ENCODE measurements at places on chromosomes 2 and 18.

DNA sequence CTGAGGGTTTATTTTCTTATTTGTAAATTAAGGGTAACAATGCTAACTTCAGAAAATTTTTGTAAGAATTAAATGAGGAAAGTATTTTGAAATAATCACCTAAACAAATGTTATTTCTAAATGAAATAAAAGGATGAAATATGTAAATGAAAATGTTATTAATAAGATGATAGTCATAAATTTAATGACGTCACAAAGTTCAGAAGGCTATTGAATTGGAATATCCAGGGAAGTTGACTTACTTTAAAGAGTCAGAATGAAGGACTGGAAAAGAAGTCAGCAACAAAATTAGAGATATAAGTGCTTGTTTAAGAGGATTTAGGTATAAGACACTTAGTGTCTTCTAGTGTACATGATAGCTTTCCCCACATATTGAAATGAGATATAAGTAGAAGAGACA is 732.6 kb upstream of the CDH7 start:
- DNase-seq: no peak

GRCh38 chr2:46097714-46098480 is 199.3 kb upstream of the EPAS1 start:
- no peak for DNase-seq

GRCh38 chr2:84999553-84999955 is 28.6 kb downstream of the KCMF1 start:
- DNase-seq: peak; percentile 13

GRCh38 chr2:49656853-49657252 is 502.5 kb upstream of the FSHR start:
- DNase-seq: no peak

DNA sequence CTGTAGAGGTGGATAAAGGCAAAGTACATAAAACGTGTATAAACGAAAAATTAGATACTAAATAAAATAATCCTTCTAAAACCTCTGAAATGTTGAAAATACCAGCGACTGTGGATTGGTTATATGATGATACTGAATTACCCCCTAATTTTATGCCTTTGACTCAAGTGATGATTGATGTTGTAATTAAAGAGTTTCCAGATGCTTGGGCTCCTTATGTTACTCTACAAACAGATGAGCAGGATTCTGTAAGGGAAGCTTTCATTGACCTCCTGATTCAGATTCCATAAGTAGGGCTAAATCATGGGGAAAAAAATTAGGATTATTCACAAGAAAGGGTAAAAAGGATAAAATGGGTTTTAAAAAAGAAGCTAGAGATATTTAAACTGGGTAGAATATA is 418.2 kb upstream of the SLC39A10 start:
- DNase-seq: no peak

DNA sequence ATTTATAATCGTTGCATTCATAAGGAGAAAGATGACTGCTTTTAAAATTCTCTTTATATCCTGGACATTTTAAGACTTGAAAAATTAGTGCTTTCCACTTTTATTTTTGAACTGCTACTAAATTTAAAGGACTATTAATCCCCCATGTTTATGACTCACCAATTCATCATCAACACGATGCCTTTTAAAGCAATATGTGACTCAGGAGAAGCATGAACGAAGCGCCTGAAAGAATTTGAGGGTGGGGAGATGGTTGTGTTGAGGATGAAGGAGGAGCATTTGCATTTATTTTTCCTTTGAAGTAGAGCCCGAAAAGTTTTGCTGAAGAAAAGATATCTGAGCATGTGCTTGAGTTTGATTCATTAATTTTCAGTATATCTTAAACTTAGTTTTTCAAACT is 192.2 kb upstream of the LRRTM1 start:
- DNase-seq: no peak

DNA sequence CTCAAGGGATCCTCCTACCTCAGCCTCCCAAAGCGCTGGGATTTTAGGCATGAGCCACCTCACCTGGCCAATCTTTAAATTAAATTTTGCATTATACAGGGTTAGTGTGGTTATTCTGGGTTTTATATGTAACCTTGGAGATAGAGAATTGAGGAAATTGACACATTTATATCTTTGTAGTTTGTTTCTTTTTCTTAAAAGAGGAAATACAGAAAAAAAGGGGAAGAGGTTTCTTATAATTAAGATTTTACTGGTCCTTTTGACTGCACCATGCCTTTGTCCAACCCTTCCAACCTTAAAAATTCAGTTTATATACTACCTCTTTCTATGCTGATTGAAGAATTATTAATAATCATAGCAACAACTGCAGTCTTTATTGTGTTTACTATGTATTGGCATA is 210.1 kb upstream of the STON1 start:
- no peak for DNase-seq

- no peak for DNase-seq
These were observed 2030.6 kb upstream of the CELF4 start for GRCh38 chr18:39596221-39596620.

GRCh38 chr2:41963661-41964525 is 83.9 kb upstream of the PKDCC start:
- DNase-seq: no peak

GRCh38 chr2:213251618-213252017 is 32.6 kb upstream of the SPAG16 start:
- peak; percentile 80 for DNase-seq

DNA sequence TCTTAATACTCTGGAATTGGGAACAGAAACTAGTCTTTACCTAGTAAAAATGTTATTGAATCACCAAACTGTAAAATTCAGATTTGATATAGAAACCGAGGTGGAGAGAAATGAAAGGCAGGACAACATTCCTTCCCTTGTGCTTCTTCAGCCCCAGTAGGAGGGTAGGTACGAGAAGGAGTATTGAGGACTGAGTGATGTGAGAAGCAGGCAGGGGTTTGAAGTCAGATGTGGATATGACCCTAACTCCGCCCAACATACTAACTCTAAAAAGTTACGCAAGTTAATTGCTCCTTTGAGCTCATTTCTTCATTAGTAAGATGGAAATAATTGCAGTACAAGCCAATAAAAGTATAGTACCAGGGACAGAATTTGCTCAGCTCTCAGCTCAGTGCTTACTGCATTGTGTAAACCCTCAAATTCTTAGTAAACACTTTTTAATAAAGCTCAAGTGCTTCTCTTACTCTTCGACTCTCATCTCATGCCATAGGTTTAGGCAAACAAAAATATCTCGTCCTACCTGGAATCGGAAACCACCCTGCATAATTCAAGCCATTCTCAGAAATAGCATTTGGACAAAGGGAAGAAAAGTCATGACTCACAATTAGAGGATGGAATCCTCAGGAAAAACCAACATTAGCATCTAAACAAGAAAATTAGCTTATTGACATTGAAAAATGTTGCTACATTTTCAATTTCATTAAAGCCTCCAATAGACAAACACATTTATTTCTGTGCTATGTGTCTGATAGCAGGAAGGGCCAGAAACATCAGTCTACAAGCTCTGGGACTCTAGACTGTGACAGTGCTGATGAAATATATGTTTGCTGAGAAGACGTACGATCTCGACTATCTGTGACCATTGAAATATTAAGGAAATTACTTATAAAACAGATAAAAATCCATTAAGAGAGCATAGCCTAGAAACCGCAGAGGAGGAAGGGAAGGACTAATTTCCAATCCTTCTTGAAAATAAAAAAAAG is 161.3 kb downstream of the HNMT start:
- no peak for DNase-seq

DNA sequence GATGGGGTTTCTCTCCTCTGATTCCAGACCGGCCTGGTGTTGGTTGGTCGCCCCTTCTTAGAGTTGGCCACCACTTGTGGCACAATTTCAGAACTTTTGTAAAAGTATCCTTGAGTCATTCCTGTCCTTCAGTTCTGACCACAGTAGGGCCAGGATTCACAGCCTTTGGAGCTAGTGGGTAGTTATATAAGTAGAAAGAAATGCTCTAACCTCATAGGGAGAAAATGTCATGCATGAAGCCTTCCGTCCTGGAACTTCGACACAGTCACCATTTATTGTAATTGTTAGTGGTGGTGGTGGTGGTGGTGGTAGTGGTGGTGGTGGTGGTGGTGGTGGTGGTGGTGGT is 65.4 kb downstream of the EPAS1 start:
- DNase-seq: no peak

- DNase-seq: no peak
These were observed 129.8 kb upstream of the FSIP2 start for GRCh38 chr2:185608799-185609198.

DNA sequence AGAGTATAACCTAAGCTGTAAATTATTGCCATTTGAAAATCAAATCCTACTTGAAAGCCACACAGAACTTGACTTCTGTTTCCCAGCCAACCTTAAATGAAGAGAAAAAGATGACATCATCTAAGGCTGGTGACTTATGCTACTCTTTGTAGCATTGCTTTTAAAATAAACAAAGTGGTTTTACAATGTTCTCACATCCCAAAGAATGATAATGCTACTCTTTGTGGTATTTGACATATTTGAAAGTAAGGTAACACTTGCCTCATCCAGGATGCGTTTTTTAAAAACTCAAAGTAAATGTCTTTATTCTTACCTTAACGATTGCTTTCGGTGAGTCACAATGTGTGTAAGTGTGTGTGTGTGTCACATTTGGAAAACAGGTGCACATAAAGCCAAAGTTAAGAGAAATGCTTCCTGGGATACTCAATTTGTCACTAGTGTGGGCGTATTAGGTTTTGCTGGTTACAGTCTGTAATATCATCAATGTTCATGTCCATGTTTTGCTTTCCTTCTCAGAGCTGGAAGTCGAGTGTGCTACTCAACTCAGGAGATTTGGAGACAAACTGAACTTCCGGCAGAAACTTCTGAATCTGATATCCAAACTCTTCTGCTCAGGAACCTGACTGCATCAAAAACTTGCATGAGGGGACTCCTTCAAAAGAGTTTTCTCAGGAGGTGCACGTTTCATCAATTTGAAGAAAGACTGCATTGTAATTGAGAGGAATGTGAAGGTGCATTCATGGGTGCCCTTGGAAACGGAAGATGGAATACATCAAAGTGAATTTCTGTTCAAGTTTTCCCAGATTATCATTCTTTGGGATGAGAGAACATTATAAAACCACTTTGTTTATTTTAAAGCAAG is 2.6 kb downstream of the PMAIP1 start:
- DNase-seq: peak; percentile 60

- DNase-seq: peak; percentile 62
These were observed 22.4 kb downstream of the ARL6IP6 start for GRCh38 chr2:152740743-152741328.

GRCh38 chr18:72985686-72986085 is 117.9 kb upstream of the NETO1 start:
- DNase-seq: no peak

- no peak for DNase-seq
These were observed 33.7 kb downstream of the CTDP1 start for GRCh38 chr18:79713341-79713740.

DNA sequence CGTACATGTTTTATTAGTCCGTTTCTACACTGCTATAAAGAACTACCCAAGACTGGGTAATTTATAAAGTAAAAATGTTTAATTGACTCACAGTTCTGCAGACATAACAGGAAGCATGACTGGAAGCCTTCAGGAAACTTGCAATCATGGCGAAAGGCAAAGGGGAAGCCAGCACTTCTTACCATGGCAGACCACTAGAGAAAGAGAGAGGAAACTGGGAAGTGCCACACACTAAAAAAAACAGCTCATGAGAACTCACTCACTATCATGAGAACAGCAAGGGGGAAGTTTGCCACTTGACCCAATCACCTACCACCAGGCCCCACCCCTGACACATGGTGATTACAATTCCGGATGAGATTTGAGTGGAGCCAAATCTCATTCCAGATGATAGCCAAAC is 466.2 kb downstream of the IRS1 start:
- no peak for DNase-seq

DNA sequence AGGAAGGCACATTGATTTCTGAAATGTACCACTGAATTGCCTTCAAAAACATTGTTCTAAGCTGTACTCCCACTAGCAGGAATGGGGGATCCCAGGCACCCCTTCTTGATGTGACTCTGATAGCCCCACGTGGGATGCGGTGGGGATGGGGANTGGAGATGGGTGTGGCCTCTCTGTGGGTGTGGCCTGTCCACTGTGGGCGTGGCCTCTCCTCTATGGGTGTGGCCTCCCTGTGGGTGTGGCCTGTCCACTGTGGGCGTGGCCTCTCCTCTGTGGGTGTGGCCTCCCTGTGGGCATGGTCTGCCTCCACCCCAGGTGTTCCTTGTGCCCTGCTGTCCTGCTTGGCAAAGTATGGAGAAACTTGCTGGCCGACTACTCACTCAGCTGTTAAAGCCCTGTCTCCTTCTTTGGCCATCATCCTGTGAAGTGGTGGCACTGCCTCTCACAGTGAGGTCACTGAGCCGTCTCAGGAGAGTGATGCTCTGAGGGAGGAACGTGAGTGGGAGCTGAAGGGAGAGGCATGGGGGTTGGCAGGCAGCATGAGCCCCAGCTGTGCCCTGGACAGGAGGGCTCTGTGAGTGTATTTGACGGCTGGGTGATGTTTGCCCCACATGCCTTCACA is 6.7 kb upstream of the PARD6G start:
- DNase-seq: no peak

DNA sequence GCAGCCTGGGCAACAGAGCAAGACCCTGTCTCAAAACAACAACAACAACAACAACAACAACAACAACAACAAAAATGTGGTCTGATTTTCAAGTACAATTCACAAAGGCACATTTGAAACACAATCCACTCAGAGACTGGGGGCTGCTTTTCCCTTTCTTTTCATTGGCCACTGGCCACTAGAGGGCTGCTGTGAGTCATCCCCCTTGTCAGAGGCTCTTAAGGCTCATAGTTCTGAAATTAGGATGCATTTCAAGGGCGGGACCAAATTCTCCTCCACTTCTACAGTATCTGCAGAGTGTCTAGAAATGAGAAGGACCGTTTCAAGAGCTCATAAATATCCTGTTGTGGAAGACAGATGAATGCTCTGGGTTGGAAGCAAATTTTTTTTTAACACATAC is 285.4 kb downstream of the NRXN1 start:
- DNase-seq: peak; percentile 21

GRCh38 chr2:237588044-237588696 is 2.4 kb downstream of the RAB17 start:
- no peak for DNase-seq

DNA sequence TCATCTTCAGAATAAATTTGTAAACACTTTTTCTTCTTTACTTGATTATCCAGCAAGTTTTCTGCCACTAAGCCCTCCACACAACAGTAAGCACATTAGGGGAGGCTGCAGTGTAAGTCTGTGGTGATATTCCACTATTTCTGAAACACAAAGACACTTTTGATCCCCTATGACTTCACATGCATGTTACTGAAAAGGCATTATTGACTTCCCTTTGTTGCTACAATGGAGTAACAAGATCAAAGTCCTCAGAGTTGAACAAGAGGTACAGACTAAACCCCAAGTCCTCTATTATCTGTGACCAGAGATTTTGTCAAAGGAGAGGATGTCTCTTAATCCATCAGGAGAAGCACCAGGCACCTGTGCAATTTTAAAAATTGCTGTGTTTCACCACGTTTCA is 157.9 kb downstream of the CD226 start:
- DNase-seq: no peak

- no peak for DNase-seq
These were observed 290.3 kb upstream of the MMADHC start for GRCh38 chr2:149877913-149878312.

DNA sequence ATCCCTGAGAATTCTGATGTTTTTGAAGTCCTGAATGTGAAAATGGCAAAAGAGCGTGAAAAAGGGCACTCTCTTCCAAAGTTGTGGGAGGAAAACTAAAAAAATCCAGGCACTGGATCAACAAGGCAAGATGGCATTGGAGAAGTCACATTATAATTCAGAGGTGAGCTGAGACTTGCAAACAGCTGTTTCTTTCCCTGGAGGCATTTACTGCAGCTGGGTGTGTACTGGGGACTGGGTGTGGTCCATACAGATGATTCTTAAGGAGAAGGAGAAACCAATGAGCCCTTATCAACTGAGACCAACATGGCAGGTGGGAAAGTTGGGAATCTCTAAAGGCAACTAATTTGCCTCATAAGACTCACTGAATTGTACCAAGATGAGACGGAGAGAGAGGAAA is 313.9 kb downstream of the TRIB2 start:
- no peak for DNase-seq
